ENCODE measurements at places on chromosomes 2 and 18.
A peak's percentile ranks its signal among the peaks of the same experiment; 100 is the strongest.

DNA sequence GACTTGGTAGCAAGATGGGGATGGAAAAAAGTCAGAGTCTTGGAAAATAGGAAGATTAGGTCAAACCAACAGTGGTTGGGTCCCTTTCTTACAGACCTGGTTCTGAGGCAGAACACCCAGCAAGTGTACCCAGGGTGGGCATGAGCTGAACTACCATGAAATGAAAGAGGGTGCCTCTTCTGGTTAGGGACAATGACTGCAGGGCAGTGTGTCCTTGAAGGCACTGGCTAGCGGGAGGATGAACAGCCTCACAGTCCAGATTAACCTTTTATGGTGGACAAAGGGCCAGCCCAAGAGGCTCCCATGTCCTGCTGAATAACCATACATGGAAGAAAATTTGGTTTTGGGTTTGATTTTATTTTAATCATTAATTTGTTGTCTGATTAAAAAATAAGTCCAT lies 61.8 kb upstream of the CCDC85A start:
- no peak for ATAC-seq
- no peak overlapping the region for H3K27ac ChIP-seq
- no peaks in the 10 kb centered on the region for H3K4me1 ChIP-seq
- H3K27me3 ChIP-seq, result peaks cover 10% of the 10 kb centered on the region

DNA sequence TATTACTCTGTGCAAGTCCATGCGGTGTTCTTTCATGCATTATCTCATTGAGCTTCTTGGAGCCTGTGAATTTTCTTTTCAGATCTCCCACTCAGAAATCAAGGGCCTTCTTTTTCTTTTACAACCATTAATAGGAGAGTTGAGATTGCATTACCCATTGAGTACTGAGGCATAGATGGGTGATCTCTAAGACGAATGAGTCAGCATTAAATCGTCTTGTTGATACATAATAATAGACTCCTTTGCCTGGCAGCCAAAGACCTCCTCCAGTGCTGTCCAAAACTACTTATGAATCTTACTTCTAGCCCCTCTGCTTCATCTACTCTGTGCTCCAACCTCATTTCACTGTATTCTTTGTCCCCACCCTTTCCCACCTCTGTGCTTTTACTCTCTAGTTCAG lies 180.5 kb downstream of the AGPS start:
- H3K27ac ChIP-seq, result no peak overlapping the region
- no peaks in the 10 kb centered on the region for H3K4me1 ChIP-seq
- H3K4me3 ChIP-seq, result no peak overlapping the region
- no peaks in the 10 kb centered on the region for H3K36me3 ChIP-seq

DNA sequence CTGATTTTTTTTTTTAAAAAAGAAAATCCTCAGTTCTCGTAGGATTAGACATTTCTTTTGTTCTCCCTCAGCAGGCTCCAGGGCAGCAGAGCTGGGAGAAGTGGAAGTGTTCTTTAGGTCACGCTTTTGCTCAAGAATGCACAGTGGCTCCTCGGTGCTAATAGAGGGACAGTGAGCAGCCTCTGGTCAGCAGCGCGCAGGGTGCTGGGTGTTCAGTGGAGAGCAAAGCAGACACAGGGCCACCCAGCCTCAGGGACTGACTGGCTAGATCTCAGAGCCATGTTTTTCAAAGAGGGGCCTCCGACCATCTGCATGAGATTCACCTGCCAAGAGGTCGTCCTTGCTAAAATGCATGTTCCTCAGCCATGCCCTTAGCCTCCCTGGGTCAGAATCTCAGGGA lies 218.8 kb downstream of the HAUS1 start:
- no peak overlapping the region for H3K27ac ChIP-seq
- peaks cover 11% of the 10 kb centered on the region for H3K4me1 ChIP-seq
- peaks cover 9% of the 10 kb centered on the region for H3K27me3 ChIP-seq
- no peak overlapping the region for H3K4me3 ChIP-seq

DNA sequence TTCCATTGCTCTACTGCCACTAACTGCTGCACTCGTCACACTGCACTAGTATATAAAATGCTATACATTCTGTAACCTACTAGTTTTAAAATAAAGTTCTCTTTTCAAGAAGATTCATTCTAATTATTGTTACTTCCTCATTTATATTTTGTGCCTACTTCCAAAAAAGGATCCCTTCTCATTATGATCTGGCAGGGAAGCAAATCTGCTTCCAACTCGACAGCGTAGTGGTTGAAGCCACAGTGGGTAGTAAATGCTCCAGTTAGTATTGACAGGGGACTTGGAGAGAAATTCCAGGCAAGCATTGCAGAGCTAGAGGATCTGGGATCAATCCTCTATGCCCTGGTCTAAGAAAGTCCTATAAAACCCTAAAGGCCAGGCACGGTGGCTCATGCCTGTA lies 53.3 kb upstream of the AP1S3 start:
- H3K27me3 ChIP-seq, result no peaks in the 10 kb centered on the region
- peaks cover 21% of the 10 kb centered on the region for H3K36me3 ChIP-seq
- no peak for ATAC-seq
- H3K4me3 ChIP-seq, result no peak overlapping the region
- peak overlapping the region; percentile 66 for H3K27ac ChIP-seq

DNA sequence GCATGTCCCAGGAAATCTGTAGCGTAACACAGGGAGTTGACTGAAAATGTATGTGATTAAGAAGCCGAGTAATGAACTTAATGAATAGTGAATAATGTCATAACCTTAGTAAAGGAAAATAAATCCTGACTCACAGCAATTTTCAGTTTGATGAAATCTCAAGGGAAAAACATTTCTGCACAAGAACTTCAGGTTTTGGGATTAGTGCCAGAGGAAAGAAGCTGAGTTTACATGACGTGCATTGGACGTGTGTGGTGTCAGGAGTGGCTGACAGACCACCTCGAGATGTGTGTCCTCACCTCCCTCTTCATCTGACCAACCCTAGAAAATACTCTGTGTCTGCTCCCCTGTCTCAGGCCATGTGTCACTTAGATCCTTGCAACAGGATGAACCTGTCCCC lies 39.1 kb downstream of the VWA3B start:
- H3K27me3 ChIP-seq, result no peaks in the 10 kb centered on the region
- no peak overlapping the region for H3K27ac ChIP-seq
- H3K4me3 ChIP-seq, result no peak overlapping the region
- peaks cover 18% of the 10 kb centered on the region for H3K4me1 ChIP-seq

DNA sequence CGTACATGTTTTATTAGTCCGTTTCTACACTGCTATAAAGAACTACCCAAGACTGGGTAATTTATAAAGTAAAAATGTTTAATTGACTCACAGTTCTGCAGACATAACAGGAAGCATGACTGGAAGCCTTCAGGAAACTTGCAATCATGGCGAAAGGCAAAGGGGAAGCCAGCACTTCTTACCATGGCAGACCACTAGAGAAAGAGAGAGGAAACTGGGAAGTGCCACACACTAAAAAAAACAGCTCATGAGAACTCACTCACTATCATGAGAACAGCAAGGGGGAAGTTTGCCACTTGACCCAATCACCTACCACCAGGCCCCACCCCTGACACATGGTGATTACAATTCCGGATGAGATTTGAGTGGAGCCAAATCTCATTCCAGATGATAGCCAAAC lies 466.2 kb downstream of the IRS1 start:
- no peak overlapping the region for H3K27ac ChIP-seq
- H3K36me3 ChIP-seq, result no peaks in the 10 kb centered on the region
- no peak overlapping the region for H3K4me3 ChIP-seq
- H3K27me3 ChIP-seq, result no peaks in the 10 kb centered on the region

DNA sequence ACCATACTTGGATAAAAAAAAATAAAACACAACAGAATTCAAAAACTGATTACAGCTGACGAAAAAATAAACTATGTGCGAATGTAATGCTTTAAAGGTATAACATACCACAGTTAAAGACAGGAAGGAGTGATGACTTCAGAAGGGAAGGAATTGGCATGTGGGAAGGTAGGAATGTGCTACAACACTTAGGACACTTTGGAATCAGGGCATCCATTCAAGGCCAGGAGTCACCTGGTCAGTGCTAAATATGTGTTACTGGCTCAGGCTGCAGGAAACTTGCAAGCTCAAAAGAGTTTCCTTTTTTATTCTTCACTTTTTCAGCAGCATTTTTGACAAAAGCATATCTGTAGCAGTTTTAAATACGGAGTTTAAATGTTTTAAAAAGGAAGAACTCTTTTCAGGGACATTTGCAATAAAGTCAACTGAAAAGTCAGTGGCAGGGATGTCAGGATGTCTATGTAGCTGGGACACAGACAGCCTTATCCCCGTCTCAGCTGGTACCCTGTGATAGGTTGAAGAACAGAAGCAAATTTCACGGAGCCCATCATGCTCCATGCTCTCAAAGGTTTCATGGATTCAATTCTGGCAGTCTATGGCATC lies 138.0 kb upstream of the KLHL14 start:
- no peak for ATAC-seq
- no peaks in the 10 kb centered on the region for H3K27me3 ChIP-seq
- H3K36me3 ChIP-seq, result peaks cover 15% of the 10 kb centered on the region
- peaks cover 47% of the 10 kb centered on the region for H3K4me1 ChIP-seq
- no peak overlapping the region for H3K27ac ChIP-seq

GRCh38 chr2:223914324-223914723 lies 30.8 kb downstream of the WDFY1 start:
- H3K36me3 ChIP-seq, result peaks cover 33% of the 10 kb centered on the region
- peaks cover 39% of the 10 kb centered on the region for H3K4me1 ChIP-seq
- H3K27me3 ChIP-seq, result no peaks in the 10 kb centered on the region
- ATAC-seq, result no peak

GRCh38 chr2:104233591-104233990 lies 620.3 kb upstream of the POU3F3 start:
- ATAC-seq, result no peak
- no peaks in the 10 kb centered on the region for H3K4me1 ChIP-seq
- no peak overlapping the region for H3K27ac ChIP-seq
